ENCODE measurements at places on chromosomes 13 and 19.
A peak's percentile ranks its signal among the peaks of the same experiment; 100 is the strongest.

DNA sequence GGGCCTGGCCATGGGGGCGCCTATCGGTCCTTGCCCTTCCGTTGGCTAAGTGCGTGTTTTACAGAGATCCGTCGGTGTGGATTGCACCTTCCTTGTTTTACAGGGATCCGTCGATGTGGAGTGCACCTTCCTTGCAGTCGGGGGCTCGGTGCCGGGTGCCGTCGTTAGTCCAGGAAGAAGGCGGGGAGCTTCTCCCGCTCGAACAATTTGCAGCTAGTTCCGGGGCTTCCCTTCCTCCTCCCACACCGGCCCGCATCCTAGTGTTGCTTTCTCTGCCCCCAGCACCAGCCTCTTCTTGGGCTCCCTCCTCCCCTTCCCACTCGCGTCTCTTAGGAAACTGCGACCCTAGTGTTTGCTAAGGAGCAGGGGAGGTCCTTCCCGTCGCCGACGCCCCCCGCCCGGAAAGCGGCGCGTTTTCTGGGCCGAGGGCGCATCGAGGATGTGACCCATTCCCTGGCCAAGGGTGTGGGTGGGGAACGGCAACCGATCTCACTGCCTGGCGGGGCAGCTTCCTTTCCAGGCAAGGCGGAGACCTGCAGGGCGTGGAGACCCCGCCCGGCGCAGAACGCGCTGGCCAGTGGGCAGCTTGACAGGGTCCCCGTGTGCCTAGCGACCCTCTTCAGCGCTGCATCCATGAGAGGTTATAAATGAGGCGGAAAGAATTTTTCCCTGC lies 75.7 kb upstream of the ZNF91 start:
- DNase-seq = no peak

DNA sequence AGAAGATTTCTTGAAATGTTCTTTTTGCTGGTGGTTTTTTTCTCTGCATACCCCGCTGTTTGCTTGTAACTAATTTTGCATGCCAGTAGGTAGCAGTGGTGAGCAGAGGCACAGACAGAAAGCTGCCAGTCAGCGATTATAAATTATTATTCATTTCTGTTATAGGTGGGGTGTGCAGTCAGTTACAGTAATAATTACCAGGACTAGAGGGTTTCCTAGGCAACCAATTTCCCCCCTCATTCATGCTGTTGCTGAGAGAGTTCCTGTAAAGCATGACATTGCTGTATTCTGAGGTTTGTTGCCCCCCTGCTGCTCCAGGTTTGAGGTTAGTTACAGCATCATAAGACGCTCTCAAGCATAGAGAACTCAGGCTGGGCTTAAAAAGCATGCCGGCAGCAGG lies 104.5 kb downstream of the URI1 start:
- no peak for DNase-seq

- peak; percentile 98 for DNase-seq
These were observed 2.8 kb upstream of the KLF5 start for GRCh38 chr13:73055813-73056564.

- DNase-seq = no peak
These were observed 33.5 kb upstream of the SPRY2 start for GRCh38 chr13:80374444-80374843.

DNA sequence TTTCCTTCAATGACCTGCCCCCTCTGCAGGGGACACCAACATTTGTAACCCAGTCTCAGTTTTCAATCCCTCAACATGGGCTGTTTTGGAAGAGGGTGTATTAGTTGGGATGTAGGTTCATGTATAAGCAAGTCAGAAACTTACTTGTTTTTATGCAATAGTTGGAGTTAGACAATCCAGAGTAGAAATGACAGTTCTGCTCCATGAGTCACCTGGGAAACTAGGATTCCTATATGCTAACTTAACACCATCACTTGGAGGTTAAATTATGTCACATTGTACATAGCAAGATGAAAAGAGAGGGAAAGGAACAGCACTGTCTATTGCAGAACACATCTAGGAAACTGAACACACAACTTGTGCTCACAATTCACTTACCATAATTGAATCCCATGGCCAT lies 436.4 kb downstream of the RFC3 start:
- DNase-seq = no peak

- DNase-seq = no peak
These were observed 324.9 kb upstream of the SGCG start for GRCh38 chr13:22855926-22856325.

GRCh38 chr19:45971260-45971902 lies 2.3 kb downstream of the NOVA2 start:
- no peak for DNase-seq

DNA sequence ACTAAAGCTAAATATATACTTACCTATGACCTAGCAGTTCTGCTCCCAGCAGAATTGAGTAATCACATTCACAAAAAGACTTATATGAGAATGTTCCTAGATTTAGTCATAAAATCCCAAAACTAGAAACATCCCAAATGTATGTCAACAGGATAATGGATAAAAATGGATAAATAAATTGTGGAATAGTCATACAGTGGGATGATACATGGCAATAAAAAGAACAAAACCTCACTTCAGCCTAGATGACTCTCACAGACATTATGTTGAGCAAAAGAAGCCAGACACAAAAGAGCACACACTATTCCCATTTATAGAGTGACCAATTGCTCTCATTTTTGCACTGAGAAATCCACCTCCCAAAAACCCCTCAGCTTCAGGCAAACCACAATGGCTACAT lies 352.4 kb upstream of the HTR2A start:
- DNase-seq = no peak

Data from fibroblast of lung (primary cell).